ENCODE measurements at places on chromosomes 13 and 19. TPM values are rescaled to one million over a fixed set of nuclear protein-coding genes. Genes with fewer than 3 reads are reported as not detected.

DNA sequence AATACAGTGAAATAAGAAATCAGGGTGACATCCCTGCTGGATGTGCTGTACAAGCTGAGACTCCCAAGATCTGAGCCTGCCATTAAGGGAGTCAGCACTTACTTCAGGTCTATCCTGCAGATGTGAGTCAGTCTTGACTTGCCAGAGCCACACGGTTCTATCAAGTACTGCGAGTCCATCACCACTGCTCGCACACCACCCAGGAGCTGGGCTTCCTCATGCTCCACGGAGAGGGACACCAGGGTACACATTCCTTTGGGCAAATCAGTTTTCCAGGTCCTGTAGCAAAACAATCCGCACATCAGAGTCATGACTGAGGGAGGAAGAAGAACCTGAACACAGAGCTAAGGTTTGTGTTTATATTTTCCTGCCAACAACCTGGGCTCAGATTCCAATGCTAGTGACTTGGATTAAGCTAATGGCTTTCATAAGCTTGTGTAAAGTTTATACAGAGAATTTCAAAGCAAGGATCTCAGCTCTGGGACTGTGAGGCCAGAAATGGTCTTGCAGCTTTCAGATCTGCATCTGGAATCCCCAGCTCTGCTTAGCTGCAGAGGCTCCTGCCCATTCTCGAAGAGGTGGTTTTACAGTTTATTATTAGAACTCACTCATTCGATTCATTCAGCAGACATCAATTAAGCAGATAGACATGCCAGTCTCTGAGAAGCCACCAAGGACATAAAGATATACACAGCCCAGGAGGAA, 90.6 kb downstream of the KL start:
- no peak for DNase-seq

- DNase-seq, result no peak
Measured at GRCh38 chr13:47332149-47332548, 435.3 kb upstream of the HTR2A start.

- DNase-seq, result no peak
Measured at GRCh38 chr19:33518541-33518940, 3.0 kb downstream of the PEPD start.

GRCh38 chr13:90868321-90868920, 479.1 kb upstream of the MIR17HG start:
- peak; percentile 41 for DNase-seq

- DNase-seq, result no peak
Measured at GRCh38 chr19:16594681-16595091, 22.5 kb upstream of the SLC35E1 start.

- DNase-seq, result no peak
Measured at GRCh38 chr13:40345654-40346372, 320.6 kb downstream of the FOXO1 start.

GRCh38 chr13:87821512-87821911, 150.3 kb downstream of the SLITRK5 start:
- no peak for DNase-seq

GRCh38 chr13:94239135-94239534, 240.3 kb downstream of the DCT start:
- DNase-seq, result no peak

DNA sequence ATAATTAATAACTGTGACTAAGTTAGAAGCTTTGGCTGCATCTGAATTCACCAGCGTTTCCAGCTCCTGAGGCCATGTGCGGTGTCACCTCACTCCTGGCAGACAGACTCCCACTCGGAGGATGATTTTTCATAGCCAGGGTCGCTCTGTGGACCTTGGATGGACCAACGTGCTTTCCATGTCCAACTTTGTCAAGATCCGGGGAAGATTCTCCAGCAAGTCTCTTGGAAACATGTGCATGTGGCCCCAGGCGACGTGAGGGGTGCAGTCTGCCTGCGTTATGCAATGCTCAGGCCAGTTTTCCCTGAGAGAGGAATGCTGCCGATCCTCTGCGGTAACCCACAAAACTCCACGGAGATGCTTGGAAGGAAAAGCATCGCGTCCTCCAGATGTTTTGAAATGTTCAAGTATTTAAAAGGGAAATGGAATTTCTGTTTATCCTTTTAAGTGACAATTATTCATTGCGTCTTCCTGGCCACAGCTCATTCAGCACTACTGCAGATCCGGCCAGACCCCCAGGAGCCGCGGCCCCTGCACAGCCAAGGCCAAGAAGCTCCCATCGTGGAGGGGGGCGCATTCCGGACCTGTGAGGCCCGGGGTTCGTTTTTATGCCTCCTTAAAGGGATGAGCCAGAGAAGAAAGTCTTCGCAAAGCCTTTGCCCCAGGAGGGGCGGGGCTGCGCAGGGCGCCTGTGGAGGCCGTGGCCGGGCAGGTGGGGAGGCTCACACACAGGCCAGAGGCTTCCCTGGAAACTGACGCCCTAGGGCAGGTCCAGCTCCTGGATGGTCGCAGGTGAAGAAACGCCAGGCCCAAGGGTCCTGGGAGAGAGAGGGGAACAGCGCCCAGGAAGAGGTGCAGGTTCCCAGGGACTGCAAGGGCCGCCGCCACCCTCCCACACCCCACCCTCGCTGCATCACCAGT, 46.0 kb downstream of the C13orf46 start:
- DNase-seq, result no peak

The ELSPBP1 gene
- not detected for total RNA-seq

DNA sequence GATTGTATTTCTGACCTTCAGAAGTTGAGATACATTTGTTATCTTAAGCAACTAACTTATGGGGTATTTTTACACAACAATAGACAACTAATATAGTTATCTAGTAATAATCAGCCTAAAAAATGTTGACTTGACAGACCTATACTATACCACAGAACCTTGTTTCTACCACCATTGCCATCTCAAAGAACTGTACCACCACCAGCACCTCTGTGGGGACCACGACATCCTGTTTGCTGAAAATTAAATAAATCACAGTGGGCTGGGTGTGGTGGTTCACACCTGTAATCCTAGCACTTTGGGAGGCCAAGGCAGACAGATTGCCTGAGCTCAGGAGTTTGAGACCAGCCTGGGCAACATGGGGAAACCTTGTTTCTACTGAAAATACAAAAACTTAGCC, 24.0 kb downstream of the TSKS start:
- no peak for DNase-seq

The HS6ST3 gene
- 0.30 TPM for total RNA-seq

DNA sequence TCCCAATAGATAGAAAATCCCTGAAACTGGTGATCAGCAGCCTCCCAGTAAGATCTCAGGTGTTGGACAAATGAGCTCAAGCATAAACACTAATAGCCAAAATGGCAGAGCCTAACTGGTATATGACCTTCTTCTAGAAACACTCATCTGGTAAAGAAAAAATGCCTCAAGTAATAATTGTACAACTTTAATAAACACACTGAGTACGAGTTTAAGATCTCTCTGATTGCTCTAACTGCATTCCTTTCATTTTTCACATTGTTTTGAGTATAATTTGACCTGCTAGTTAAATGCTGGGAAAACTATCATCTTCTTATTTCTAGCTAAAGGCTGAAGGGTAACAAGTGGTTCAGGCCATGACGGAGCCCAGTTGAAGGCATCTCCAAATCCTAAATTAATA, 2009.5 kb upstream of the PCDH20 start:
- DNase-seq, result no peak

DNA sequence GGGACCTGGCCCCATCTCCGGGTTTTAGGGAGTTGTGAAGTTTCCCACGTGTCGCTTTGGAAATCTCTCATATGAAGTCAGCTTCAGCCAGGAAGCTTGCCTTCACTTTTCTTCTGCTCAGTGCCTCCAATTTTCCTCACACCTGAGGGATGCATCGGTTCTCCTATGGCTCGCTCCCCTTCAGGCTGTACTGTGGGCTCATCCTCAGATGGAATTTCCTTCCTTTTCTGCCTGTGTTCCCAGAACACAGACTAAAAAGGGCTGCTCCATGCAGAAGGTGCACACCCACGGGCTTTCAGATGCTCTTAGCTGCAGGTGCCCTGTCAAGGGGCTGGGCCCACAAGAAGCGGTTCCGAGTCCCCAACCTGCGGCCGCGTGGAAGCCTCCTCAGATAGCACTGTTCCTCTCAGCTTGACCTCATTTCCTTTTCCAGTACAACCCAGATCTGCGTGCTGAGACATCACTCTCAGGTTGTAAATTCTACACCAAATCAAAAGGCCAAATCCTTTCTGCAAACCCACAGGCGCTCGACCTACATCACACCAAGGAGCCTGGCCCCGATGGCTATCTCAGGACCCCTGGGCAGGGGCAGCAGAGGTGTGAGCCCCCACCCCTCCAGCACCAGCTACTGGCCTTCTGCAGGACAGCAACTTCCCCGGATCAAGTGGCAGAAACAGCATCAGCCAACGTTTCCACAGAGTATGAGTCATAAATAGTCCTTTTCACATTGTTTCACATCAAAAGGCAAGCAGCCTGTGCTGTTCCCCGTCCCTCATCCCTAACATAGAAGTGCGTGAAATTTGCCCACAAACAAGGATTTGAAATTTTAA, 275.9 kb downstream of the ZNF536 start:
- DNase-seq, result no peak

DNA sequence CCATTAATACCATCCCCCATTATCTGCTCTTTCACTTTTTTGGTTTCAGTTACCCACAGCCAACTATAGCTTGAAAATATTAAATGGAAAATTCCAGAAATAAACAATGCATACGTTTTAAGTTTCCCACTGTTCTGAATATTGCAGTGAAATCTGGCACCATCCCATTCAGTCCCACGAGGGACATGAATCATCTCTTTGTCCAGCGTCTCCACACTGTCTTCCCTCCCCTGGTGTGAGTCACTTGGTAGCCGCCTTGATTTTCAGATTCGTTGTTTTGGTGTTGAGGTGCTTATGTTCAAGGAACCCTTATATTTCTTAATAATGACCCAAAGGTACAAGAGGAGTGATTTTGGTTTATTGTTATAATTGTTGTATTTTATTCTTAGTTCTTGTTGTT, 246.1 kb downstream of the DCT start:
- no peak for DNase-seq
